ENCODE measurements at places on chromosomes 13 and 19.

DNA sequence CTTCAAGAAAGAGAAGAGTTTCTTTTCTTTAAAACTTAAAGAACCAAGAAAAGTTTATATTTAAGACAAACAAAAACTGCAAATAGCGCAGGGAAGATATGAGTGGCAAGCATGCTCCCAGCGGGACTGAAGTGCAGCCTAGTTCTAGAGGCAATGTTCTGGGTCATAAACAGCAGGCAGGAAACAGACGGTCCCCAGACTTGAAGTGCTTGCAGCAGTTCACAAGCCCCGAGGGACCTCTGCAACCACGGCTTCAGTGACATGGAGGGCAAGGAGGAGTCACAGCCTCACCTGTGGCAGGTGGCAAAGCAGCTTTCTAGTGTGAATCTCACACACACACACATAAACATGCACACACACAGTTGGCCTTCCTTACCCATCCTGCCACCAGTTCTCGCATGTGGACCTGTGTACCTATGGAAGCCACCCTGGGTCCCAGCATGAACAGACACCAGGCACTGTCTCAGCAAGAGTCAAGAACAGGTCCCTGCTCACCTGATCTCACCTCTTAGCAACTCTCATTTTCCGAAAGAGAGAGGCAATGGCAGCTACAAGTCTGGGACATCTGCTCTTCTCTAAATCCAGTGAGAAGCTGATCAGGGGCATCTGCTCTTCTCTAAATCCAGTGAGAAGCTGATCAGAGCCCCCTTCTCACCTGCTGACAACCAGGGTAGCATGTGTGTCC is 162.0 kb downstream of the EFNB2 start:
- no peak for DNase-seq

DNA sequence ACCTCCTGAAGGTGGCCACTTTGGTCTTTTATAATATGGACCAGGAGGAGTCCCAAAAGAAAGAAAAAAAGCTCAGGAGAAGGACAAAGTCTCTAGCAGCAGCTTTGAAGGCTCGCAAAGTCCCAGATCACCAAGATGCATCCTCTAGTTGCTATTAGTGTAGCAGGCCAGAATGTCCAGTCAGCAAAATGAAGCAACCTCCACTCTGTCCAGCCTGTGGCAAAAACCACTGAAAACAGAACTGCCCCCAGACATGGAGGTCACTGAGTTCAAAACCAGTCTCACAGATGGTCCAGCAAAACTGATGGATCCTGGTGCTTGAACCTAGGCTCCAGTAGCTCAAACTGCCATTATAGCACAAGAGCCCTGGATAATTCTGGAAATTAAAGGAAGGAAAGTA is 10.4 kb downstream of the LILRB4 start:
- DNase-seq: no peak

GRCh38 chr13:19068691-19069090 is 112.9 kb downstream of the TUBA3C start:
- DNase-seq: no peak

DNA sequence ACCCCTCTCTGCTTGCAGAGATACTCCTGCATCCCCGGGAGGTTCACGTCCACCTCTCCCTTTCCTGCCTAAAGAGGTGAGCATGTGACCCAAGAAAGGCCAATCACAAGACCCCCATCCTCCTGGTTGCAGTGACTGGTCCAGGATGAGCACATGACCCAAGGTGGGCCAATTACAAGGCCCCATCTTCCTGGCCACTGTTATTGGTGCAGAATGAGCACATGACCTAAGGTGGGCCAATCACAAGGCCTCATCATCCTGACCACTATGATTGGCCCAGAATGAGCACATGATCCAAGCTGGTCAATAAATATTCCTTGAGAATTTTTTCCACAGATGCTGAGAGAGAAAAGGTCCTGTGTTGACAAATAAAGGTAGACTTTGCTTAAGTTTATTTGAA is 350.7 kb downstream of the EFNB2 start:
- DNase-seq: no peak

- no peak for DNase-seq
Observed at GRCh38 chr13:44693156-44693764, 117.1 kb upstream of the TSC22D1 start.

- DNase-seq: no peak
Observed at GRCh38 chr13:92377396-92377795, 849.2 kb upstream of the GPC6 start.

GRCh38 chr19:58356766-58357480 is 3.6 kb upstream of the A1BG start:
- no peak for DNase-seq

DNA sequence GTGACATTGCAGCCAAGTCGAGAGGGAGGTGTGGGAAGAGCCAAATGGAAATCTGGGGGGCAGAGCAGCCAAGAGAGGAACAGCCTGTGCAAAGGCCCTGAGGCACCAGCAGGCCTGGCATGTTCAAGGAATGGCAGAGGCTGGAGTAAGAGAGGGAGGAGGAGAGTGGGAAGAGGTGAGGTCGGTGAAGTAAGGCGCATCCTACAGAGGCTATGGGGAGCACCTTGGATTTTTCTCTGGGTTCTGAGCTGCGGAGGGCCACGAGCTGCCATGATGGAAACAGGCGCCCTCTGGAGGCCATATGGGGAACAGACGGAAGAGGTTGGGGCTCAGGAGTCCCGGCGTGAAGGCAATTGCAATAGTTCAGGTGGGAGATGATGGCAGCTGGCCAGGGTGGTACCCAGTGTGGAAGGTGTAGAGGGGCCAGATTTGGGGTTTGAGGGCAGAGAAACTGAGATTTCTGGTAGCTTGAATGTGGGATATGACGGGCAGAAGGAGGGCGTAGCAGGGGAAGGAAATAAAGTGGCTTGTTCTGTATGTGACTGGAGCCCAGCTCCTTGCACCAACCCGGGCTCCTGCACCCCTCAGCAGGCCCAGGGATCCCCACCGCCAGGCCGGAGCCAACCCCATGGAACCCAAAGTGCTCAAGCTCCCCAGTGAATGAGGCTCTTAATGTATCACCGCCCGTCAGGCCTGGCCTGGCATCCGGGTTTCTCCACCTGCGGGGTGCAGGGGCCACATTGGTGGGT is 20.5 kb upstream of the STRN4 start:
- DNase-seq: peak; percentile 73

DNA sequence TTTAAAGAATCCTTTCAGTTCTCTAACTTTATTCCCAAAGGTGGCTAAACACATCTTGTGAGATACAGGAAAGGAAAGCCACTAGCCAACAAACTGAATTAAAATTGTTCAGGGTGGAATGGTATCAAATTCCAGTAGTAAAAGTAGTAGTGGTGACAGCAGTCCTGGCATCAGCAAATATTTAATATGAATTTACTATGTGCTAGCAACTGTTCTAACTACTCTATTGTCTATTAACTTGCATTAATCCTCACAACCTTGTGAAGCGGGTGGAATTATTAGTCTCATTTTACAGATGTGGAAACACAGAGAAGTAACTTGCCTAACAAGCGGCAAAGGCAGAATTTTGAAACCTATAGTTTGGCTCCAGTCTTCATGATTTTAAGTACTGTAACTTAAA is 130.1 kb downstream of the KLF12 start:
- DNase-seq: no peak

DNA sequence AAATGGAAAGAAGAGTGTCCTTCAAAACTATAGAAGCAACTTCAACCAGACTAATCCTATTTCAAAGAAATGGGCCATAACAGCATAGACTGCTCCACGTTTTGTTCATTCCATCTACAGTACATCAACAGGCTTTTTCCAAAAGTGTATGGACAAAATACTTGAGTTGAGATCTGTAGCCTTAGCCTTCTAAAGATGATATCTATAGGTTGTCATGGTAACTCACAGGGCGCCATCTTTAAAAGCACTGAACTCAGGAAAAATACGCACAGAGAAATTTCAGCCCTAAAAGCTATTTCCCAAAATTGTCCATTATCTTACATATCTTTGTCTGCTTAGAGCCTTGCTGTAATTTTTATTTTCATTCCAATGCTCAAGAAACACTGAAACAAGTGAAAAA is 439.4 kb upstream of the NBEA start:
- no peak for DNase-seq

DNA sequence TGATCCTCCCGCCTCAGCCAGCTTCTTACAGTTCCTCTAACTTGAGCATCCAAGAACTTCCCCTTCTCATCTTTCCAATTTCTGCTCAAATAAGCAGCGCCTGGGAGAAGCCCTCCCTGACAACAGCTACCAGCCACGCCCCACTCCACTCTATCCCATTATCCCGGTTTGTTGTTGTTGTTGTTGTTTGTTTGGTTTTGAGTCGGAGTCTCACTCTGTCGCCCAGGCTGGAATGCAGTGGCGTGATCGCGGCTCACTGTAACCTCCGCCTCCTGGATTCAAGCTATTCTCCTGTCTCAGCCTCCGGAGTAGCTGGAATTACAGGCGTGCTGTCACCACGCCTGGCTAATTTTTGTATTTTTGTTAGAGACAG is 822 bp upstream of the PTPRS start:
- no peak for DNase-seq

GRCh38 chr19:55585658-55586339 is 5.2 kb upstream of the ZNF579 start:
- peak; percentile 70 for DNase-seq

DNA sequence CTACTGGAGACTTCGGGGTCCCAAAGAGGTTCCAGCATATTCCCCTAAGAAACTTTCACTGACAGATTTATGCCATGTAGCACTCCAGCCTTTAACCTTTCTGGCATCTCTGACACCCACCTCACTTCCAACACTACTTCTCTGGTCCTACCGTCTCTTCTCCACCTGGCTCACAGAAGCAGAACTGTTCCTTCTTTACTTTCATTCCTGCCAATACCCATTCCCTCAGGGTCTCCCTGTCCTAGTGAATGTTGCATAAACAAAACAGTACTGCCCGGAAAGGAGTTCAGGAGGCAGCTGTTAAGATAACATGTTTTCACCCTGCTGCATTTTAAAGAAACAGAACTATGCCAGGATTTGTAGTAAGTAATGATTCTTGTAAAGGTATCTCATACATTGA is 136.0 kb upstream of the MIR17HG start:
- DNase-seq: no peak

DNA sequence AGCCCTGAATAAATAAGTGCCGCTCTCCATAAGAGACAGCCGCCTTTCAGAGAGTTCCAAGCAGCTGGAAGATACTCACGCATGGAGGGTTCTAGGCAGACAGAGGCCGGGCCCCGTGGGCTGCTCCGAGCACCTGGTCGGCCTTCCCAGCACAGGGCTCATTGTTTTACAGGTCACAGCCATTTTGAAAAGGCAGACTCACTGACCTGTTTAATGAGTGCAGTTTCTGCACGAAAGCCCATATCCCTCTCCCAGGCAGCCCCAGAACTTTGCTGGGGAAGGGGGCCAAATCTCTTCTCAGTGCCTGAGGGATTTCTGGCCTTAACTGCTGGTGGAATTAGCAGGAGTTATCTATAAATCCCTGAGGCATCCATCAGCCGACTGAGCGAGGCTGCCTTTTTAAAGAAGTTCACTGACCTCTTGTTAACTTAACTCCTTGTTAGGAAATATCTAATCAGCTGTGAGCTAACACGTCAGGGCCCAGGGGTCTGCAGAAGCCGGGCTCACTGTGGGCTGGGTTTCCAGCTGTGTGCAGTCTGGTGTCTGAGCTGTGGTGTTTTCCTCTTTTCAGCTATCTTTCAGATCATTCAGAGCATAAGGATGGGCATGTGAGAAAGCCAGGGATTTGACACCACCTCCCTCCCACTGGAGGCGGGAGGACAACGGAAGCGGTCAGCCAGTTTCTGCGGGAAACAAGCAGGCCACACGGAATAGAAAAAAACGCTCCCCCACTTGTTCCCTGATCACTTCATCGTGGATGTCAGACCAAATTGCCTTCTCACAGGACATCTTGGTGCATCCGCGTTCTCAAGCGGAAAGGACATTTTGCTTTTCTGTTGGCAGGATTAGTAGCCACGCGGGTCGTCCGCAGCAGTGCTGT is 23.3 kb downstream of the SERP2 start:
- DNase-seq: no peak

- peak; percentile 82 for DNase-seq
Observed at GRCh38 chr19:44689290-44690130, 9.4 kb upstream of the CEACAM16 start.

All from activated T-cell treated with anti-CD3 and anti-CD28 coated beads, Interleukin-2, amount 50 U/mL, for 72 hours (primary cell).